ENCODE measurements at places on chromosomes 12 and 14.

DNA sequence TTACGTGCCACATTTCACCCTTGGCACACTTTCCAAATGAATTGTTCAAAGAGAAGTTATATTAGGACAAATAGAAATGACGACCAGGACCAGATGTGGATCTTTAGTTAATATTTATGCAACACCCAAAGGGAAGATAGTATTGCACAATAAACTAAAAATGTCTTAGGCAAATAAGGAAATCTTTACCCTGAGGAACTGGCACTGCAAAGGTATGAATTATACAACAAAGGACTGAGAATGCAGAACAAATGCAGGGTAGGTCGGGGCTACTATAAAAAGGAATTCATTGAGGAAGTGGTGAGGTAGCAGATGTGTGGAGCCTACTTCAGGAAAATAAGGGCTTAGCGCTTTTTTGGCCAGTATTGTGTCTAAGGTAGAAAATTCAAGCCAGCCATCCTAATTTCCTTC lies 3.9 kb upstream of the TMTC2 start:
- DNase-seq, result peak; percentile 24

DNA sequence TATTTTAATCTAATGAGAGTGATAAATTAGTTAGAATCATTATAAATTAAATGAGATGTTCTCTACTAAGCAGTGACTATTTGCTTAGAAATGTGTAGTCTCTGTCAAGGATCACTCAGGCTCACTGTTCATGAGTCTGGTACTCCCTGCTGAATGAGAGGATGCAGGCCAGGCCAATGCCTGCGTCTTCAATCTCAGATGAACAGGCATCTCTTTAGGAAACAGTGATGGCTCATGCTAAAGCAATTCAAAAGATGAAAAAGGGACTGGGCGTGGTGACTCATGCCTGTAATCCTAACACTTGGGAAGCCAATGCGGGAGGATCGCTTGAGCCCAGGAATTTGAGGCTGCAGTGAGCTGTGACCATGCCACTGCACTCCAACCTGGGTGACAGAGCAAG lies 106.8 kb downstream of the ZFC3H1 start:
- DNase-seq, result no peak

- no peak for DNase-seq
Observed at GRCh38 chr12:124940143-124940392, 25.6 kb upstream of the UBC start.

- peak; percentile 47 for DNase-seq
Observed at GRCh38 chr12:124814741-124815613, 48.7 kb downstream of the SCARB1 start.

DNA sequence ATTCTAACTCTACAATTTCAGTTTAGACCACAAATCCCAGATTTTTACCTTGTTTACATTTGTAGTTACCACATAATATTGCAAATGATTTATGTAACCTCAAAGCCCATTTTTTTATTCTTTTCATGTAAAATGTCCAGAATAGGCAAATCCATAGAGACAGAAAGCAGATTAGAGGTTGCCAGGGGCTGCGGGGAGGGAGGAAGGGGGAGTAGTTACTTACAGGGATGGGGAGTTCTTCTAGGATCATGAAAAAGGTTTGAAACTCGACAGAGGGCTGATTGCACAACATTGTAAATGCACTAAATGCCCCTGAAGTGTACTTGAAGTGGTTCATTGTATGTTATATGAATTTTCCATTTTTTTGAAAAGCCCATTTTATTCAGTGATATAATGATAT lies 66.5 kb downstream of the PPP2R5C start:
- no peak for DNase-seq

GRCh38 chr12:101053203-101053602 lies 156.8 kb downstream of the SLC5A8 start:
- no peak for DNase-seq

DNA sequence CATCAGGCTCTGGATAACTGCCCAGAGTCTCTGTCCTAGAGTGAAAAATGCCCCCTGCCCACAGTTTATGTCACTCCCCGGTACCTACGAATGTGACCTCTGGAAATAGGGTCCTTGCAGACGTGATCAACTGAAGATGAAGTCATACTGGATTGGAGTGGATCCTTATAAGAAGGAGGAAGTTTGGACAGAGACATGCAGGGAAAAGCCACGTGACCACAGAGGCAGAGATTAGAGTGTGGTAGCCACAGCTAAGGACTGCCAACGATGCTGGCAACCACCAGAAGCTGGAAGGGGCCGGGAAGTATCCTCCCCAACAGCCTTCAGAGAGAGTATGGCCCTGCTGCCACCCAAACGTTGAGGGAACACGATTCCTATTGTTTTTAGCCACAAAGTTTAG lies 101.2 kb upstream of the NCOR2 start:
- peak; percentile 53 for DNase-seq

DNA sequence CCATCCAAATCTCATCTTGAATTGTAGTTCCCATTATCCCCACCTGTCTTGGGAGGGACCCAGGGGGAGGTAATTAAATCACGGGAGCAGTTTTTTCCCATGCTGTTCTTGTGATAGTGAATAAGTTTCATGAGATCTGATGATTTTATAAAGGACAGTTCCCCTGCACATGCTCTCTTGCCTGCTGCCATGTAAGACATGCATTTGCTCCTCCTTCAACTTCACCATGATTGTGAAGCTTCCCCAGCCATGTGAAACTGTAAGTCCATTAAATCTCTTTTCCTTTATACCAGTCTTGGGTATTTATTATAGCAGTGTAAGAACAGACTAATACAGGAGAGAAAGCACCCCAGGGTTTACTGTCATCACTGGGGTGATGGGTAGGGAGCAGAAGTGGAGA lies 220.4 kb upstream of the NUDT4 start:
- DNase-seq, result no peak

DNA sequence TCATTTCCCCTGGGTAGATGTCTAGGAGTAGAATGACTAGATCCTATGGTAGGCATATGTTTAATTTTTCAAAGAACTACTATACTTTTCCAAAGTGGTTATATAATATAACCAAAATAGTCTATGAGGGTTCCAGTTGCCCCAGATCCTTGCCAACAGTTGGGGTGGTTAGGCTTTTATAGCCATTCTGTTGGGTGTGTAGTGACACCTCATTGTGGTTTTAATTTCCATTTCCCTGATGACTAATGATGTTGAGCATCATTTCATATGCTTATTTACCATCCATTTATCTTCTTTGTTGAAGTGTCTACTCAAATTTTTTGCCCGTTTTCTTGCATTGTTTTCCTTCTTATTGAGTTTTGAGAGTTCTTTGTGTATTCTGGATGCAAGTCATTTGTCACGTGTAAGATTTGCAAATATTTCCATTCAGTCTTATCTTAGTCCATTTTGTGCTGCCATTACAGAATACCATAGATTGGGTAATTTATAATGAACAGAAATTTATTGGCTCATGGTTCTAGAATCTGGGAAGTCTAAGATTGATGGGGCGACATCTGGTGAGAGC lies 4.7 kb downstream of the SYNE2 start:
- no peak for DNase-seq

- DNase-seq, result peak; percentile 38
Observed at GRCh38 chr12:26750531-26751175, 82.3 kb downstream of the ITPR2 start.

GRCh38 chr14:71675126-71675899 lies 256.9 kb upstream of the RGS6 start:
- no peak for DNase-seq

DNA sequence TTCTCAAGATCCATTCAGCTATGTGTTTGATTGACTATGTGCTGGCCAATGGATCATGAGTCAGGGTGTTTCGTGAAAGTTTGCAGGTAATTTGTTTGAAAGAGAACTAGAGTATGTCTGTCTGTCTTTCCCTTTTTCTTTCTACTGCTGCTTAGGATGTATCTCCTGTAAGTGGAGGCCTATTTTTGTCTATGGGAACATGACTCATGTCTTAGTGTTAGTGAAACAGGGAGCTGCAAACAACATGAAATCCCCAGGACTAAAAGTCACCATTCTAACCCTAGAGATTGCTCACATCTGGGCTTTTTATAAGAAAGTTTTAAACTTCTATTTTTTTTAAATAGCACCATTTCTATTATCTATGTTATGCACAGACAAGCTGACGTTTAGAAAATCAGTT lies 333.0 kb downstream of the CCER1 start:
- no peak for DNase-seq

GRCh38 chr12:75991753-75992152 lies 39.8 kb downstream of the PHLDA1 start:
- no peak for DNase-seq

- DNase-seq, result peak; percentile 99
Observed at GRCh38 chr12:11765817-11766794, 116.6 kb downstream of the ETV6 start.

GRCh38 chr12:47190271-47190750 lies 110.6 kb upstream of the AMIGO2 start:
- no peak for DNase-seq

Data from inflammatory macrophage treated with lipopolysaccharide for 1 hour (primary cell).